Hindlimb muscle (tissue), 1 donor: ENCODE measurements at places on chromosomes 7 and 10.
A peak's percentile ranks its signal among the peaks of the same experiment; 100 is the strongest.

DNA sequence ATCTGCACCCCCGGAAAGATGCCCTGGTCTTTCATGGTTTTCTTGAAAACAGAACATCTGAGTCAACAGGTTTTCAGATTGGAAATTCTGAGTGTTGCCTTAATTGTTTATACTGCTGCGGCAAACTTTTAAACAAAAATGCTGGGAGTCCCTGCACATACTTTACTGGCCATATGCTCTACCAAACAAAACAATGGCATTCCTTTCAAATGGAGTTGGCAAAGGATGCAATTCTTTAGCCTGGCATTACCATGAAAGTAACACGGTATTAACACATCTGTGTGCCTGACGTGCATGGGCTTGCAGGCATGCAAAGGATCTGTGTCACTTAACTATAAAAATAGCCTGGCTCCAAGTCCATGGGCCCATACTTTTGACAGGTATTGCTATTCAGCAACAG is 4.2 kb downstream of the INHBA start:
- DNase-seq: no peak

- DNase-seq: no peak
Observed at GRCh38 chr7:50647286-50647980, 82.2 kb upstream of the DDC start.

DNA sequence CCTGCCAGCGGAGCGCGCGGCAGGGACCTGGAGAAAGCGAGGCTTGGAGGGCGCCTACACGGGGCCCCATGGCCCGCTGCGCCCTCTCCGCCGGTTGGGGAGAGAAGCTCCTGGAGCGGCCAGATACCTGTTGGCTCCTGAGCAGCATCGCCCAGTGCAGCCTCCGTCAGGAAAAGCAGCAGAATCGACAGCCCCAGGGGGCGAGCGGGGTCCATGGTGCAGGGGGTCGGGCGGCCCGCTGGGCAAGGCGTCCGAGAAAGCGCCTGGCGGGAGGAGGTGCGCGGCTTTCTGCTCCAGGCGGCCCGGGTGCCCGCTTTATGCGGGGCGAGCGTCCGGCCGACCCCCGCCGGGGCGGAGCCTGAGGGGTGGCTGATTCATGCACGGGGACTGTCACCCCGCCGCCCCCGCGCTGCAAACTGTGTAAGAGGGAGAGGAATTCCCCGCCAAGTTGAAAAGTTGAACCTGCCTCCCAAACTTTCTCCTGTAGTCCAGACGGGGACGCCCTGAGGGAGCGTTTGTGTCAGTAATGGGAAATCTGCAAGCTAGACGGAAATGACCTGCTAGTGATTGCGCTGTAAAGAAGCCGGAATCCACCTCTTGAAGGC is at the start of gene TFPI2:
TSS of gene TFPI2 (minus strand) at position 290 of the 605 bp plus-strand sequence. CDS start at position 215, 75 bp downstream.
- DNase-seq: peak; percentile 23

- DNase-seq: no peak
Observed at GRCh38 chr7:122014697-122015096, 129.4 kb downstream of the AASS start.

DNA sequence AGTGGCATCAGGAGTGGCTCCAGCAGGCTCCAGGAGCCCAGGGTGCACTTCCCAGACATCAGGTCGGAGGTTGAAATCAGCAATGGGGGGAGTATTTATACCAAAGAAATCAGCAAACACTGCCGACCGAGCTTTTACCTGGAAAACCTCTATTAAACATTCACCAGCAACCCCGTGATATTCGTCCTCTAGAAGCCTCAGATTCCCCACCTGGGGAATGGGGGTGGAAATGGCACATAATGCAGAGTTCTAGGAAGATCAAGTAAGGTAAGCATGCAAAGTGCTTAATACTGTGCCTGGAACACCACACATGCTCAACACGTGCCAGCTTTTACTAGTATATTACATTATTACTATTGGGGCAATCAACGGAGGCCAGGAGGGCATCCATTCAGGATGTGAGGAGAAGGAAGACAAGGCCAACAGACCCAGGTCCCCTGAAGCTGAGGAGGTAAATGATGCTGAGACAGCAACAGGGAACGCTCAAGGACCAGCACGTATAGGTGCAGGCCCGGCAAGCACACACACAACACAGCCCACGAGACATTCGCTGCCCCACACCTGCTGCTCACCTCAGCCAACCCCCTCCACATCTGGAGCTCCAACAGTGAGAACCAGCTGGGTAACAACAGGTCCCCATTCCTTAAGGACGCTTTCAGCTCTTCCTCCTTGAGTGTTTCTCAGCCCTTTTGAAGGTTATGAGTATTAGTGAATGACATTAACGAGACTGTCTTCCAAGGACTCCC is 125.5 kb downstream of the TNS3 start:
- DNase-seq: no peak

GRCh38 chr10:52658112-52658511 is 114.5 kb downstream of the MBL2 start:
- DNase-seq: no peak

GRCh38 chr7:71801976-71802375 is 610.2 kb downstream of the CALN1 start:
- no peak for DNase-seq

- DNase-seq: peak; percentile 14
Observed at GRCh38 chr7:122885583-122886356, 490 bp downstream of the CADPS2 start.

DNA sequence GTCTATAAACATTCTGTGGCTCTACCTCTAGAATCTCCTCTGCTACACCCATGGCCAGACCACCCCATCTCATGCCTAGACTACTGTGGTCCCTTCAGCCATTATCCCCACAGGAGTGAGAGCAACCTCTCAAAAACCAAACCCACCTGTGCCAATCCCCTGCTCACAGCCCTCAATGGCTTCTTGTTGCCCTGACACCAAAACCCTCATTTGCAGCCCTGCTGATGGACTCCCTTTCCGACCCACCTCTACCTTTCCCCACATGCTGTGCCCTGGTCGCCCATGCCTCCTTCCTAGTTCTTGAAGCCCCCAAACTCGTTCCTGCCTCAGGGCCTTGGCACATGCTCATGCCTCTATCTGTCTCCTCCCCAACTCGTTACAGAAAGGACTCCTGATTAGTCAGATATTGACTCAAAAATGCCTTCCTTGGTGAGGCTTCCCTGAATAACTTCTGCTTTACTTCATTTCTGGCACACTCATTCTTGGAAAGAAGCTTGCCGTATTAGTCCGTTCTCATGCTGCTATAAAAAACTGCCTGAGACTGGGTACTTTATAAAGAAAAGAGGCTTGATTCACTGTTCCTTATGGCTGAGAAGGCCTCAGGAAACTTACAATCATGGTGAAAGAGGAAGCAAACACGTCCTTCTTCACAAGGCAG is 104.2 kb downstream of the TEX36 start:
- DNase-seq: no peak

DNA sequence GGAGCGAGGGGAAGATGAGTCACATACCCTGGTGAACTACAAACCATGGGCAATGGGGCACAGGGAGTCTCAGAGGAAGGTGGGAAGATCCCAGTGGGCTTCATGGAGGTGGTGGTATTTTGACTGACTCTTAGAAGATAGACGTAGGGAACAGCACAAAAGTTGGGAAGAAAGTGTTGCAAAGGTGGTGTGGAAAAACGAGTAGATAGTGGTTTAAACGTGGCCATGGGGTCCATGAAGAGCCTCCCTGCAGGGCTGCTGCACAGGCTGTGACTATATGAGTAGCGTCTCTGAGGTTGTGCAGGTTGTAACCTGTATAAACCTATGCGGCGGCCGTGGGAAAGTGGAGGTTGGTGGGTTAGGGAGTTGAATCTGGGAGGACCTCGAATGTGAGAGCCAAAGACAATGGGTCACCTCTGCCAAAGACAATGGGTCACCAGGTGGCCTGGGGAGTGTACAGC is 13.8 kb downstream of the LZTS2 start:
- no peak for DNase-seq

GRCh38 chr7:157652954-157653826 is 316.4 kb downstream of the DNAJB6 start:
- DNase-seq: no peak

DNA sequence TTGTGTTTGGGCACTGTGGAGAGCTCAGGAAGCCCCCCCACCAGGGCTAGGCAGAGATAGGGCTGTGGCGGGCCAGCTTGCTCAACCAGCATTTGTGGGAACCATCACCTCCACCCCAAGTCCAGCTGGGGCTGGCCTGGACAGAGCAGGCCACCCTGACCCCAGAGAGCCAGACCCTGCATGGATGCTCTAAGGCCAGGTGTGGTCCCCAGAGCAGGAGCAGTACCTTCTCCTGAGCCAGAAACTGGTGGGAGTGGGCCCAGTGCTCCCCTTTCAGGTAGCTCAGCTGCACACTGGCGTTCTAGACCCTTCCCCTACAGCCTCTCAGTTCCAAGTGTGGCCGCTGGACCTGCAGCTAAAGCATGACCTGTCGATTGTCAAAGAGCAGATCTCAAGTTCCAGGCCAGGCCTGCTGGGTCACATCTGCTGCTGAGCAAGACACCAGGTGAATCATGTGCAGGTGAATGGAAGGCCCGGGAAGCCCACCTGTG is 57.2 kb downstream of the RASGEF1A start:
- no peak for DNase-seq

GRCh38 chr10:109987452-109988211 is 20.2 kb upstream of the ADD3 start:
- no peak for DNase-seq

GRCh38 chr10:97914171-97914836 is 64.7 kb downstream of the GOLGA7B start:
- no peak for DNase-seq

DNA sequence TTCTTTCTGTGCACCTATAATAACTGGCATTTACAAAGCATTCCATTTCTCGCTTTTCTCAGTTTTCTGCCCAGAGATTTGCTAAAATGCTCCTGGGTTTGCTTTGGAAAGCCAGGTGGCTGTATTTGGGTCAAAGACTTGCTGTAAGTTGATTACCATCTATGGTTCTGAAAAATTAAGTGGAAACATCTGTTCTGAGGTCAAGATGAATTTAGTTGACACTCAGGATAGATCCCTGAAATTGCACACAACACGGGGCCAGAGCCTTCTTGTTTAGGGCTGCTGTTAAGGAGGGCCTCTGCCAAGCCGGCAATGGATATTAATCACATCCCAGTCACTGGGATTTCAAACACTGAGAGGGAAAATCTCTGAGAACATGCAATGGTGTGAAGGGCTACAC is 111.6 kb upstream of the GLI3 start:
- no peak for DNase-seq

DNA sequence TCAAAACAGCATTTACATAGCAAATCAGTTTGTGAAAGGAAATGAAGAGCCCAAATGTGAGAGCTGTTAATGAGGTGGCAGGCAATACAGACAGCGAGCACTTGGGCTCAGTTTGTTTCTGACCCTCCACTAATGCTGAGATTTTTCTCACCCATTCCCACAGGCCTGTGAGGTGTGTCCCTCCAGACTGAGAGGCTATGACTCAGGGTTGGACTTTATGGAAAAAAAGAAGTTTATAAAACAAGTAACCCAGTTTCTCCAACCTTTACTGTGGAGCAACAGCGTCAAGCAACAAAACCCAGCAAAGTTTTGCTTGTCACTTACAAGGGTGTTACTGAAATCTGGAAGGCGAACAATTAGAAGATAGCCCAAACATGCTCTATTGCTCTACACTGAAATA is 4.9 kb upstream of the FEZF1 start:
- DNase-seq: no peak

- no peak for DNase-seq
Observed at GRCh38 chr10:7199152-7199760, 211.6 kb downstream of the SFMBT2 start.

DNA sequence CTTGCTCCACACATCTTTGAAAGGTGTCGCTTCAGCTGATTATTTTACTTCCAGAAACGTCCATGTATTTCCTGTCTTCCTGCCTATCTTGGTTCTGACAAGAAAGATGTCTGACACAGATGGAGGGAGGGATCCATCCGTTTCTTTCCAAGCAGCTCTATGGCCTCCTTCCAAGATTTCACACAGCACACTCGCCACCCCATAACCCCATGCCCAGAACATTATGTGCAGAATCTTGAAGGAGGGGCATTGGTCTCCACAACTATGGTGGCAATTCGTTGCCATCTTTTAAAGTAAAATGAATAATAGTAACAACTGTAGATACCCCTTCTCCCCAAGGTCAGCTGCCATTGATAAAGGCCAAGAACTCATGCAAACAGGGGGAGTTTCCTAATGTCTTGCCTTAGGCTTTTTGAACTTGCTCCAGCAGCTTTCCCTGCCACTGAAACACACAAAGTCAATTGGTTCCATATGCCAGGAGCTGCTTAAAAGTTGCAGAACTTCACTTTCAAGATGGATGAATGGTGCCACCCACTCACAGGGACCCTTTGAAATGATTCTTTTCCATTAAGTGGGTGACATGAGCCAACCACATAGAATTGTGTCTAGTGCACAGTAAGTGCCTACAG is 60.0 kb downstream of the VSTM4 start:
- DNase-seq: no peak

DNA sequence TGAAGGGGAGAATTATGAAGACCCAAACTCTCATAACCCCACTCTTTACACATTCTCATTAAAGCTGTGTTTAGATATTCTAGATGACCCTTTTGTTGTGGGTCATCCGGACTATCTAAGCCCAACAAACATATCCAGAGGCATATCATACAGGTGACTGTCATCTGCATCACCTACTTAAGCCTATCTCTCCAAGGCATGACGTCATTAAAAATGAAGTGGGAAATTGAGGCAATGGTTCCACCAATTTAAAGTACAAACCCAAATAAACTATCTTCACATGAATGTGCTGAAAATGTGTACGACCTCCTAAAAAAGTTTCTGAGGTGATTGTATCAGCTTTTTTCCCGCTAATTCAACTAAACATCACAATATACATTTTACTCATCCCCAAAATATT is 4.5 kb upstream of the RALA start:
- DNase-seq: no peak

GRCh38 chr7:133645884-133646391 is 393.1 kb downstream of the EXOC4 start:
- DNase-seq: no peak

- DNase-seq: no peak
Observed at GRCh38 chr10:71838264-71839211, 12.5 kb downstream of the PSAP start.

GRCh38 chr10:51377070-51377931 is 303.0 kb downstream of the PRKG1 start:
- DNase-seq: no peak

- no peak for DNase-seq
Observed at GRCh38 chr10:75034131-75034512, 77.3 kb upstream of the SAMD8 start.

GRCh38 chr7:3064067-3064466 is 20.4 kb upstream of the CARD11 start:
- no peak for DNase-seq

GRCh38 chr7:96827701-96828100 is 118.1 kb upstream of the SEM1 start:
- DNase-seq: no peak

GRCh38 chr10:79084972-79085597 is 16.3 kb downstream of the ZMIZ1 start:
- DNase-seq: no peak
